ENCODE measurements at places on chromosomes 2 and 18. TPM values are rescaled to one million over a fixed set of nuclear protein-coding genes. Genes with fewer than 3 reads are reported as not detected.

LIMS1 gene
- total RNA-seq: 16.3 TPM

GRCh38 chr18:79989195-79989497, 783 bp upstream of the TXNL4A start:
- peak overlapping the region; percentile 74 for H3K4me3 ChIP-seq
- peak; percentile 11 for DNase-seq
- H3K4me1 ChIP-seq: peaks cover 20% of the 10 kb centered on the region
- H3K36me3 ChIP-seq: no peaks in the 10 kb centered on the region

HMSD gene
- total RNA-seq: not detected

NAT8 gene
- 1.2 TPM for total RNA-seq

GRCh38 chr18:24068945-24069693, 54.6 kb downstream of the TTC39C start:
- no peak for DNase-seq
- no peaks in the 10 kb centered on the region for H3K4me1 ChIP-seq
- H3K27ac ChIP-seq: no peak overlapping the region
- no peak overlapping the region for H3K4me3 ChIP-seq
- H3K36me3 ChIP-seq: no peaks in the 10 kb centered on the region
- no peaks in the 10 kb centered on the region for H3K27me3 ChIP-seq

- H3K27ac ChIP-seq: no peak overlapping the region
- H3K36me3 ChIP-seq: no peaks in the 10 kb centered on the region
- peaks cover 13% of the 10 kb centered on the region for H3K4me1 ChIP-seq
- no peaks in the 10 kb centered on the region for H3K27me3 ChIP-seq
Observed at GRCh38 chr2:55620123-55620779, 2.8 kb upstream of the PPP4R3B start.

DNA sequence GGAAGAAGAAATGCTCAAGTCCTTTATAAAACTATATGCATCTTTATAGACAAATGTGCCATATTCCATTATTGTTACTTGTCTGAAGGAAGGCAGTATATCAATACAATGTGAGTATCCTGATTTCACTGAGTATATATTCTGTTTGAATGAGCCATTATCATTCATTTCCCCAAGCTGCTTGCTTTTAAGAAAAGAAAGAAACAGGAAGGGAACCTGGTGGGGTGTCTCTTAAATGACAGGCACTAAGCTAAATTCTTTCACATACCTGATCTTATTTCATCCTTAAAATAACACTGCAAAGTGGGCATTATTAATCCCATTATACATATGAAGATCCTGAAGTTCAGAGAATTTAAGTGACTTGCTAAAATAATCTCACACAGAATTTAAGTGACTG, 307.9 kb downstream of the SLC8A1 start:
- no peak overlapping the region for H3K4me3 ChIP-seq
- H3K27me3 ChIP-seq: no peaks in the 10 kb centered on the region
- DNase-seq: no peak
- no peaks in the 10 kb centered on the region for H3K4me1 ChIP-seq

- H3K36me3 ChIP-seq: no peaks in the 10 kb centered on the region
- H3K27me3 ChIP-seq: no peaks in the 10 kb centered on the region
- H3K27ac ChIP-seq: no peak overlapping the region
- no peak for DNase-seq
- peaks cover 8% of the 10 kb centered on the region for H3K4me1 ChIP-seq
Observed at GRCh38 chr2:20111311-20112131, 60.1 kb upstream of the LAPTM4A start.

KCNE4 gene
- total RNA-seq: 0.79 TPM

DNA sequence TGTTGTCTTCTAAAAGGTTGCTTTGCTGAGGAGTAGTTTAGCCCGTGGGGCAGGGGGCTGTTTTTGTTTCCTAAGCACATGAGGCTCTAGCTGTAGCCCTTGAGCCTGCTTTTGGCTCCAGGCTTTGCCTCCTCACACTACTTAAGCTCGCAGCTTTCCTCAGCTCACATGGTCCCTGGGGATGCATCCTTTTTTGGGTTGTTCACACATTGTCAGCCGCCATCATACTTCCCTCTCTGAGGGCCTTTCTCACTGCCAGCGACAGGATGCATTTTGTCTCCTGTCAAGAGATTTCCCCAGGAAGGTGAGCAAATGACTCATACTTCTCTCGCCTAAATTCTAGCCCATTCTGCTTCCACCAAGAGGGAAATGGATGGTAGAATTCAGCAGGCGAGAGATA, 279.5 kb upstream of the PKDCC start:
- H3K27ac ChIP-seq: no peak overlapping the region
- no peaks in the 10 kb centered on the region for H3K4me1 ChIP-seq
- no peak overlapping the region for H3K4me3 ChIP-seq
- DNase-seq: no peak
- no peaks in the 10 kb centered on the region for H3K27me3 ChIP-seq

SCYGR4 gene
- not detected for total RNA-seq

DNA sequence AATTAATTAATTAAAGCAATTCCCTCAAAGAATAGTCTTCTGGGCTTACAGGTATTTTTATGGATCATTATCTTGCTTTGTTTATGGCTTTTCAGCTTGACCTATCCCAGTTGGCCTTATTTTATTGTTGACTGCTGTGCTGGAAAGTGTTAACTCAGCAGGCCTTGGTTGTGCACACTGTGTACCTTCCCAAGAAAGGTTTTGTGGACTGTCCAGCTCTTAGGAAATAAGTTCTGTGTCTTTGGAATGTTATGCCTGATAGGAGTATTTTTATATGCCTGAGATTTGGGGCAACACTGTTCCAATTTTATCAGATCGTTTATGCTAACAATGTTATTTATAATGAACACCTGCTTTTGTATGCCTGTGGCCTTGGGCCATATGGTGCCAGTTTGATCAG, 671.9 kb upstream of the ZNF804A start:
- no peaks in the 10 kb centered on the region for H3K4me1 ChIP-seq
- H3K36me3 ChIP-seq: no peaks in the 10 kb centered on the region
- H3K4me3 ChIP-seq: no peak overlapping the region
- no peaks in the 10 kb centered on the region for H3K27me3 ChIP-seq
- H3K27ac ChIP-seq: no peak overlapping the region
- DNase-seq: no peak

- H3K4me3 ChIP-seq: no peak overlapping the region
- no peak for DNase-seq
- no peaks in the 10 kb centered on the region for H3K27me3 ChIP-seq
- H3K27ac ChIP-seq: no peak overlapping the region
- no peaks in the 10 kb centered on the region for H3K36me3 ChIP-seq
Observed at GRCh38 chr2:68689553-68690537, 44.8 kb upstream of the ARHGAP25 start.

DNA sequence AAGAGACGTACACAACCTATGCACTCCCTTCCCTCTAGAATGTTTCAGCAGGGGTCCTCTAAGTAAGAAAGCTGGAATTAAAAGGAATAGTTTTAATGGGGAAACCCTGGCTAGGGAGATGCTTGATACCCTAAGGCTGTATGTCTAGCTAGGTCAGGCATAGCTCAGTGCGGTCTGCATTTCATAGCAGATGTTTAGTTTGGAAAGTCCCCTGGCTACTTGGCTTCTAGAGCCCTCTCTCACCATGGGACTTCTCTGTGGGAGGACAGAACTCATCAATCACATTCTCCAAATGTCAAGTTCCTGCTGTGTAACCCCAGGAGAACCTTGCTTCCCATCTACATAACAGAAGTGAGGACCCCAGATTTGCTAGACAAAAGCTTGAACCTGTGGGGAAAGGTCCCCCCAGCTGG, 24.1 kb upstream of the ANXA4 start:
- no peak overlapping the region for H3K27ac ChIP-seq
- peaks cover 4% of the 10 kb centered on the region for H3K4me1 ChIP-seq
- no peak for DNase-seq
- no peak overlapping the region for H3K4me3 ChIP-seq

GRCh38 chr18:6504605-6505497, 90.1 kb upstream of the L3MBTL4 start:
- DNase-seq: no peak
- no peaks in the 10 kb centered on the region for H3K4me1 ChIP-seq
- no peaks in the 10 kb centered on the region for H3K27me3 ChIP-seq

GRCh38 chr2:12543978-12544558, 172.7 kb upstream of the TRIB2 start:
- H3K27me3 ChIP-seq: no peaks in the 10 kb centered on the region
- no peak for DNase-seq
- no peak overlapping the region for H3K27ac ChIP-seq
- H3K36me3 ChIP-seq: no peaks in the 10 kb centered on the region
- H3K4me3 ChIP-seq: no peak overlapping the region

DNA sequence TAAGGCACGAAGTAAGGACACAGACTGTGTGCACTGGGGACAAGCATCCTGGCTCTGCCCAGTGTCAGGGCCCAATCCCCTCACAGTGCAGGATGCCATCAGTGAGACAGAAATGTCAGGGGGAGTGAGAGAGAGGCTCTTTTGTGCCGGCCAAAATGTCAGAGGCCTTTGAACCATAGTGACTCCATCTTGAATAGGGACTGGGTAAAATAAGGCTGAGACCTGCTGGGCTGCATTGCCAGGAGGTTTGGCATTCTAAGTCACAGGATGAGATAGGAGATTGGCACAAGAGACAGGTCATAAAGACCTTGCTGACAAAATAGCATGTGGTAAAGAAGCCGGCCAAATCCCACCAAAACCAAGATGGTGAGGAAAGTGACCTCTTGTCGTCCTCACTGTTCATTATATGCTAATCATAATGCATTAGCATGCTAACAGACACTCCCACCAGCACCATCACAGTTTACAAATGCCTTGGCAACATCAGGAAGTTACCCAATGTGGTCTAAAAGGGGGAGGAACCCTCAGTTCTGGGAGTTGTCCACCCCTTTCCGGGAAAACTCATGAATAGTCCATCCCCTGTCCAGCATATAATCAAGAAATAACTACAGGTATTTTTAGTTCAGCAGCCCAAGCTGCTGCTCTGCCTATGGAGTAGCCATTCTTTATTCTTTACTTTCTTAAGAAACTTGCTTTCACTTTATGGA, 337.4 kb downstream of the LPIN1 start:
- H3K4me3 ChIP-seq: no peak overlapping the region
- no peaks in the 10 kb centered on the region for H3K27me3 ChIP-seq
- no peaks in the 10 kb centered on the region for H3K4me1 ChIP-seq
- no peak overlapping the region for H3K27ac ChIP-seq
- H3K36me3 ChIP-seq: no peaks in the 10 kb centered on the region
- no peak for DNase-seq

WNT6 gene
- 1.7 TPM for total RNA-seq

MSTN gene
- 0.16 TPM for total RNA-seq

Data from transverse colon (tissue), 4 donors.